ENCODE measurements at places on chromosomes 5 and 9.

DNA sequence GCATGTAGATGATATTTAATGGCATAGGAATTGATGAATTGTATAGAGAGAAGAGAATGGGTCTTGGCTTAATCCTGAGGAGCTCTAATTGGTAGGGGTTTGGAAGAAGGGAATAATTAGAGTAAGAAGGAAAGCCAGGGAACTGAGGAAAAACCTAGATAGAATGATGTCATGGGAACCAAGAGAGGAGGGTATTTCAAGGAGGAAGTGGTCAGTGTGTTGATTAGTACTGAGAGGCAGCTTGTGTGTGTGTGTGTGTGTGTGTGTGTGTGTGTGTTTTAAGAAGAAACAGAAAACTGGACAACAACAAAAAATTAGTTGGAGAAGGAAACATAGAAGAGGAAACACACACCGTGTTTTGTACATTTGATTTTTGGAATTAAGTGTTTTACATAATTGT is 42.8 kb downstream of the MAST4 start:
- no peak for DNase-seq

- no peak for DNase-seq
These were observed 10.2 kb downstream of the ZNF608 start for GRCh38 chr5:124736082-124736804.

GRCh38 chr9:93033531-93033930 is 25.0 kb upstream of the SUSD3 start:
- no peak for DNase-seq

GRCh38 chr9:126128494-126129142 is 198.0 kb upstream of the MVB12B start:
- no peak for DNase-seq
